ENCODE measurements at places on chromosomes 4 and X.

DNA sequence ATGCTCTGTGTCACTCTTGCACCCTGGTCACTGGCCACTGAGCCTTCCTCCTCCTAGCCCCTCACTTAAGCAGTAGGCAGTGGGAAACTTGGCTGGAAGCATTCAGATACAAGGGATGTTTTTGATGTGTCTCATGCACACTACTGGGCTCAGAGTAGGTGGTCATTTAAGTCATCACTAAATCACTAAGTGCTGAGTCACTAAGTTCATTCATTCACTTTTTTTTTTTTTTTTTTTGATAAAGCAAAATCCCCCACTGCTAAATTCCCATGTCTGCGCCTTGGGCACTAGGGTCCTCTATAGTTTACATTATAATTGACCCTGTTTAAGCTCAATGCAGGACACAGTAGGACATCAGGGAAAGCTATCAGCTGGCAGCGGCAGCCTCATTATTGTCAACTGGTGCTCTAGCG lies 182.4 kb upstream of the MBNL3 start:
- no peak for DNase-seq

DNA sequence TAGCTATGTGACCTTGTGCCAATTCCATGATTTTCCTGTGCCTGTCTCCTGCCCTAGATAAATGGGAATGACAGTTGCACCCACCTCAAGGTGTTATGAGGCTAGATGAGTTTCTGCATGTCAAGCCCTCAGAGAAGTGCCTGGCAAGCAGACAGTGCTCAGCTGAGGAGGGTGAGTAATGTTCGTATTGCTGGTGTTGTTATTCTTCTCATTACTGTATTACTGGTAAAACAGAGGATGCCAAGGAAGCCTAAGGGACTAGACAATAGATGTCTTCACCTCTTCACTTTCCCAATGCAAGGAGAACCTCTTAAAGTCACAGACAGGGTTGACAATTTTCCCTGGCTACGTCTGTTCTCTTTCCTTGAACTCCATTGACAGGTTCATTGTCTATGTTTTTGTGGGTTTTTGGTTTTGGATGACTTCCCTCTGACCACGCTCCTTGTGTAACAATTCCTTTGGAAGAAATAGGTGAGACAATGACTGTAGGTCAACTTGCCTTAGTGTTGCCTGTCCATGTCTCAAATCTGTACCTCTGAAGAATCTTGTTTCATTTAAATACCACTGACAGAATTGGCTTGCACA lies 19.2 kb downstream of the ETDC start:
- DNase-seq, result no peak

- no peak for DNase-seq
Observed at GRCh38 chr4:71765350-71765749, 18.5 kb downstream of the GC start.

DNA sequence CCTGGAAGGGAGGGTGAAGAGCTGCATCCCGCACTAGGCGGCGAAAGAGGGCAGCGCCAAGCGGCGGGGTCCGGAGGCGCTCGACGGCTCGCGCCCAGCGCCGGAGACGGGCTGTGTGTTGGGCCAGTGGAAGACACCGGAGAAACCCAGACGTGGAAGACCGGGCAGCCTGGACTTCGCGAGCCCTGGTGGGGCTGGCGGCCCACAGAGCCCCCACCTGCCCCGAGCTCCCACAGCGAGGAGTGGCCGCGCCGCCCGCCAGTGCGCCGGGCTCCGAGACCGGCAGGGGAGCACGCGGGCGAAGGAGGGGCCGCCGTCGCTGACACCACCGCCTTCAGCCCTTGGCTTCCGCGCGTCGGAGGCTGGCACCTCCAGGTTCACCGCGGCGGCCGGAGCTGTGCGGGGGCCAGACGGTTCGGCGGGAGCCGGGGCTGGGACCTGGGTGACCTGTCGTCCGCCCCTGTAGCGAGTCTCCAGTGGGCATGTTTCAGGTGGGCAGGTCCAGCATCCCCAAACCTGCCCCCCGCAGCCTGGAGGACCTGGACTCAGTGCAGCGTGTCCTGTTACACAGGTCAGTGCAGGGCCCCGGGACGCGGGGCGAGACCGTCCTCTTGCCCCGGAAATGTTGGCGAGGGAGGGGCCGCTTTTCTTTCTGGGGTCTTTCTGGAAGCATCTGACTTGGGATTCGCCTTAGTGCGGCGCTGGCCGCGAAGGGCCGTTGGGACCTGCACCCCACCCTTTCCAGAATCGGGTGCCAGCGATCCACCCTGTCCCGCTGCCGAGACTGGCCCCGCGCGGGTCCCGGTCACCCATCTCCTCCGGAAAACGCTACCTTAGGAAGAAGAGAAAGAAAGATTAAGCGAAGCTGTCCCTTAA lies 9.6 kb upstream of the INTU start:
- peak; percentile 13 for DNase-seq

- DNase-seq, result no peak
Observed at GRCh38 chrX:56068274-56068758, 163.8 kb upstream of the KLF8 start.

DNA sequence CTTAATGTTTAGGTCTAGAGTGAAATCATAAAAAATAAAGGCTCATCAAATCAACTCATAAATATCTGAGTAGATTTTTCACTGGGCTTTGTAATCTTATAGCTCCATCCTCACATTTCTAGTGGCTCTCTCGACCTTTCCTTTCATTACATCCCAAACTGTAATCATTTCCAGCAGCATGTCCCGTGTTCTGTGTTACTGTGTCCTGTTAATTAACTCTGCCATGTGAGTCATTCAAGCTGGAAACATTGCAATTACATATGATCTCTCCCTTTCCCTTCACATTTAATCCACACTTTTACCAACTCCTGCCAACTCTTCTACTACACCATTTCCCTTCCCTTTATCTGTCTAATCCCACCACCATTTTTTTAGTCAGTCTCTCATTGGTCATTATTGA lies 75.5 kb downstream of the UGT8 start:
- no peak for DNase-seq

DNA sequence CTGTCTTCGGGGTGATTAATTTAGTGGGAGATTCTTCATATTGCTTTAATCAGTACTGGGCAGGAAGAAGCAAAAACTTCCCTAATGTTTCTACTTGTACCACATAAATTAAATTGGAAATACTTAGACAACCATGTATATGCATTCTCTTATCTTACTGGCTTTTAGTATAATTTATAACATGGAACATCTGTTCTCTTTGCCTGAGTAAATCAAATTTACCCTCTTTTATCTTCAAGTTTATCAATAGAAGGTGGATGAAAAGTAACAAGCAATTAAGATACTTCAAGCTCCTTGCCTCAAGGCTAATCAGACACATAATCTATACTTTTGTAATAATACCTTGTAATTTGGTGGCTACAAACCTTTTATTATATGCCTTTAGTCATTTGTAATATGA lies 274.4 kb upstream of the ARX start:
- DNase-seq, result no peak

DNA sequence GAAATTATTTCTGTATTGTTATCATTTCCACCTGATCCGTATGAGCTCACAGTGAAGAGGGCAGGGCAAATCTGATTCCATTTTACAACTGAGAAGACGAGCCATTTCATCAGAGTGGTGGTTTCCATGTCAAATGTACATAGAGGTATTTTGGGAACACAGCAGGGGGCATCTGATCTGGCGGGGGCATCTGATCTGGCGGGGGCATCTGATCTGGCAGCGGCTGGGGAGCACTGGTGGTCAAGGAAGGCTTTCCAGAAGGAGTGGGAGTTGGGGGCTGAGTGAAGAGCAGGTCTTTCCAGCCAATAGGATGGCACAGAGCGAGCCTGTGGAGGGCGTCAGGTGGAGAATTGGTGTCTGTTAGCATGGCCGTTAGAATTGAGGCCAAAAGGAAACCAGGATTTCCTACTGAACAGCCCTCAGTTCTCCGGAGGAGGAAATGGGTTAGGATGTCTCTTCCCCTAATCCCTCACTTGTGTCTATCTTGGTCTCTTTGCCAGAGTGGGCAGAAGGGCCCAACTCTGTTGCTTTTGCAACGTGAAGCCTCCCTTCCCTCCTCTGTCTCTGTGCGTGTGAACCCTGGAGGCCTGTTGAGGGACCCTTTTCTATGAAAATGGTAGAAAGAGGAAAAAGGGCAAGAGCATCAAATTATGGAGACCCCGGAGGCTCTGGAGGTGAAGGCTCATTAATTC lies 41.3 kb downstream of the RHOH start:
- DNase-seq, result no peak

GRCh38 chrX:131262738-131263679 lies 26.1 kb downstream of the IGSF1 start:
- DNase-seq, result peak; percentile 15

Data from transverse colon (tissue), 4 donors.